ENCODE measurements at places on chromosomes 2 and 18.

DNA sequence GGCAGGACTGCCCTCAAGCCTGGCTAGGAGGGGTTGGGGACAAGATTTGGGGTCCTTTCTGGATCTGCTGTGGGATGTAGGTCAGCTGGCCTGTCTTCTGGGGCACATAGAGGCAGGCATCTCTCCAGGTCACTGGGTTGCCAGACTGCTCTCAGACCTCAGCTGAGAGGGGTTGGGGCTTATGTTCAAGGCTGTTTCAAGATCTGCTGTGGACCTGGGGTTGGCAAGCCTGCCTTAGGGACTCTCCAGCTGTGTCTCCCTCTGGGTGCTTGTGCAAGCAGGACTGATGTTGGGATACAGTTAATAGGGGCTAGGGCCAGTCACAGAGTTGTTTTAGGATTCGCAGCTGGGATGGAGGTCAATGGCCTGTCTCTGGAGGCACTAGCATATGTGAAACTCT lies 363.0 kb upstream of the ST6GAL2 start:
- no peak for DNase-seq

DNA sequence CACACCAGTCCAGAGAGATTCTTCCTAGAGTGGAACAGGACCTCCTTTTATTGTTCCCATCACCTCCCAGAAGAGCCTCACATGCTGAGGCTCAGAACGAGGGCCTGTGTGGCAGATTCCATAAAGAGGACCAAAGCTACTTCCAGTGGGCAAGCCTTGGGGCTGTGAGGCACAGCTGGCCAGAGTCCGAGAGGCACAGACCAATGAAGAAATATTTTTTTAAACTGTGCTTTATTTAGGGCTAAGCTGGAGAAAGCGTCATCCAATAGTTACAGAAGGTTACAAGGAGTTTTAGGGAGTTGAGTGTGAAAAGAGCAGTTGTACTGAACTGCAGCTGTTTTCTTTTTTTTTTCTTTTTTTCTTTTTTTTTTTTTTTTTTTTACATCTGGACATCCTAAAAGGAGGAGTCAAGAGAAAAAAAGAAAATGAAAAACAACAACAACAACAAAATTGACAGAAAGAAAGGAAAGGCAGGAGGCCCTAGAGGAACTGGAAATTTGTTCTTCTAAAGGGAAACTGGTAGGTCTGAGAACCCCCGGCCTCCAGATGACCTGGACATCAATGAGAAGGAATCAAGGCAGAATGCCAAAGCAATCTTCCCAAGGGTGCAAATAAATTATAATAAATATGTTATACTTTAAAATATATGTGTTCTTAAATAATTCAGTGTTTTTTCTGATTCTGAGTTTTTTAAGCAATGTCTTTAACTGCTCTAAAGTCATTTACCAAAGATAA lies 322.6 kb downstream of the CELF4 start:
- no peak for DNase-seq

DNA sequence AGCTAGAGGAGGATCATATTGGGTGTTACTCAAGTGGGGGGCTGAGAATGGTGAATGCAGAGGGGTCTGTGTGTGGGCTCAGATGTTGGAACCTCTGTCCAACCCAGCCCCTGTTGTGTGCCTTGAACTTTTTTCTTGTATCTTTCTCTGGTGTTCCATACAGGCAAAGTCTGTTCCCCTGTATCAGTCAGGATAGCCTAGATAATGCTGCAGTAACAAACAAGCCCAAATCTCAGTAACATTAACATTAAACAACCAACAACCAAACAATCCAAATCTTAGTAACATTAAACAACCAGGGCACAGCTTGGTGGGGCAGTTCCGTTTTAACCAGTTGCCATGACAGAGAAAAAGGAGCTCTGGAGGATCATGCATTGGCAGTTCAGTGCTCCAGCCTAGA lies 103.7 kb downstream of the CTIF start:
- no peak for DNase-seq

- no peak for DNase-seq
Observed at GRCh38 chr2:191959209-191959608, 112.3 kb upstream of the CAVIN2 start.

DNA sequence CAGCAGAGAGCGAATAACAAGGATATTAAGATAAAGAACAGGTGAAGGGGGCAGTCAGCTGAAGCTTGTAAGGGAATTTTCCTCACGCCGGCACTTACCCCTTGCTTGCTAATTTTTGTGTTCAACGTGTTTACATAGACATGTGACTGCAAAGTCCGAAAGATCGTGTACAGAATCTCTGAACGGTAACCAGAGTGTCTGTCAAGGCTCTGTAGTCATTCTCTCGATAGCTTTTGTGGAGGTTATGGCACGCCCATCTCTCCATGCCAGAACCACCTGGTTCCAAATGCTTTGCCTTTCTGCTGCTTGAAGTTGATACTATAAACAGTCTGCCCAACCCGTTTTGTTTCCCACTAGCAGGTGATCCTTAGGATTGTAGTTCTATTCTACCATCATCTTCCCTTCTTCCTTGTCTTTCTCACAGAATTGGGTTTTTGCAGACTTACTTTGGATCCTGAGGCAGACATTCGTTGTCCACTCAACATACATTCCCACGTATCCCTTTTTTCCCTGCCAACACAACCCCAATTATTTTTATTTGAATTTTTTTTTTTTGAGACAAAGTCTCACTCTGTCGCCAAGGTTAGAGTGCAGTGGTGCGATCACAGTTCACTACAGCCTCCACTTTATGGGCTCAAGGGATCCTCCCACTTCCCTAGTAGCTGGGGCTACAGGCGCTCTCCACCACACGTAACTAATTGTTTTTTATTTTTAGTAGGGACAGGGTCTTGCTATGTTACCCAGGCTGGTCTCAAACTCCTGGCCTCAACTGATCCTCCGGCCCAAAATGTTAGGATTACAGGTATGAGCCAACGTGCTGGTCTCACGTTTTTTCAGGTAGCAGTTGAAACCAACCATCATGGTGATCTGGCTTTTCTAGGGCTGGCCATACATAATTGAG lies 1.3 kb upstream of the USP34 start:
- peak; percentile 8 for DNase-seq

DNA sequence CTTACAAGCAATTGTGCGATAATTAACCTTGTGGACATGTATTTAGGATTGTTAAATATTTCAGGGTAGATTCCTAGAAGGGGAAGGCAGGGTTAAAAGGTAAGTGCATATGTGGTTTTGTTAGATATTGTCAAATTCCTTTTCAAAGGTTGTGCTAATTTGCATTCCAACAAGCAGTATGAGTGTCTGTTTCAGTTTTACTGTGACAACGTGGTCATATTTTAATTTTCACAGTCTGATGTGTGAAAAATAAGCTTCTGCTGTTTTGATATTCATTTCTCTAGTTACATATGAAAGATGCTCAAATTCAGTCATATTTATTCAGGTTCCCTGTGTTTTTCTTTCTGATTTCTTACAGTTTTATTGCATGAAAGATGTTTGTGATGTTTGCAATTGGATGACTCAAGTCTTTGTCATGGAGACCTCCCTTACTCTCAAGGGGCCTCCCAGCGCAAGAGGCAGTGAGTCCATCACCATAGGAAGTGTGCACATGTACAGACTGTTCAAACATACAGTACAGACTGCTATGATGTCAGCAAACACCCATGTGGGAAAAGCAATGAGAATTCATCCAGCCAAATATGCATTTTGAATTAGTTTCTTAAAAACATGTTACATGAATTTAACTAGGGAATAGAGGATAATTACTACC lies 310.8 kb downstream of the GALR1 start:
- no peak for DNase-seq

DNA sequence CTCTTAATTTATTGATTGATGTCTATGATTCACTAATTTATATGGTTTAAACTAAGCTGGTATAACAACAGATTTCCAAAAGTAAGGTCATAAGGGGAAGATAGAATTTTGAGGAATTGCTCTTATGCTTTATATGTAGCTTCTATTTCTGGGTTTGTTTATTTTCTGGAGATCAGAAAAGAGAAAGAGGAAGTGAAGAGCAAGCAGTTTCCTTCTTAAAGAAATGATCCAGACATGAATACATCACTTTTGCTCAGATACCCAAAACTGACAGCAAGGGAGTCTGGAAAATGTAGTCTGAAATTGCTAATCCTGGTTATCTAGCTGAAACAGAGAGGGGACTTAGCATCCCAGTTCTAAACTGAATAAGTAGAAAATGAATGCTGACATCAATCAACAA lies 912.5 kb upstream of the CRIM1 start:
- no peak for DNase-seq

GRCh38 chr2:204026294-204026693 lies 89.7 kb downstream of the ICOS start:
- DNase-seq = no peak

GRCh38 chr2:191243154-191243553 lies 2.0 kb upstream of the MYO1B start:
- no peak for DNase-seq

DNA sequence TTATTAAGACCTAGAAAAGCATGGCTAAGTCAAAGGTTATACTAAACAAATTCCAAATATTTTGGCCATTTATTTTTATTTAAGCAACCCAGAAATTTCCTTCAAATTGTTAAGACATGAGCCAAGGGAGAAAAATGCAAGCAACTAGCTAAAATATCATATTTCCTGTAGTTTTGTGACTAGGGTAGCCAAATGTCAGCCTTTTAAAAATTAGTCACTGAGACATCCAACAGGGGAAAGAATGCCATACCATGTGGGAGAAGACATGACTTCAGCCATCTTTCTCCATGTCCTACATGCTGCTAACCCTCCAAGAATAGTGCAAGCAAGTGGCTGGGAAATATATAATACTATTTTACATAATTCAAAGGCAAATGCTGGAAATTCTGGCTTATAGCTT lies 197.9 kb downstream of the DSEL start:
- no peak for DNase-seq

- peak; percentile 29 for DNase-seq
Observed at GRCh38 chr2:20135631-20136050, 84.2 kb upstream of the LAPTM4A start.

GRCh38 chr2:138620431-138620830 lies 118.9 kb downstream of the SPOPL start:
- DNase-seq = no peak

DNA sequence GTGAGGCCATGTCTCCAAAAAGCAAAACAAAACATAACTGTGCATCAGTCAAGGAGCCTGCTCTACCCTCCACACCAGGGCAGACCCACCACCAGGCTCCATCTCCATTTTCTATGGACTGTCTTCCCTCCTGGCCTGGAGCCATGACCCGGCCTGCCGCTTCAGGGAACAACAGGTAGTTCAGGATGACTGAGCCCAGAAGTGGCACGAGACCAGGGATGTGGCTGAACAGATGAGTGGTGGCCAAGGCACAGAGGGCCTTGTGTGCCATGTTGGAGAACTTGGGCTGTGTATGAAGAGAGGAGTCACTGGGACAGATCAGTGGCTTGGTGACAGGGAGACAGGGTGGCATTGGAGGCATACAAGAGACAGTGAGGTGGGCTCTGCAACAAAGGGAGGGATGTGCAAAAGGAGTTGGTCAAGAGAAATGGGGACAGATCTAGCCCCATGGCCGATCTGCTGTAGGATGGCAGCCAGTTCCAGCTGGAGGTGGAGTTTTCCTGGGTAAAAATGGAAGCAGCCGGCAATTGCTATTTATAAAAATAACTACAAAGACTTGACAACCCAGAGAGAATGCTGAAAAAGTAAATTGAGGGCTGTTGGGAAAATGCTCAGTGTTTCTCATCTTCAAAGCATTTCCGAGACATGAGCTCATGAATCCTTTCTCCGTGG lies 35.0 kb downstream of the TMEM177 start:
- no peak for DNase-seq

DNA sequence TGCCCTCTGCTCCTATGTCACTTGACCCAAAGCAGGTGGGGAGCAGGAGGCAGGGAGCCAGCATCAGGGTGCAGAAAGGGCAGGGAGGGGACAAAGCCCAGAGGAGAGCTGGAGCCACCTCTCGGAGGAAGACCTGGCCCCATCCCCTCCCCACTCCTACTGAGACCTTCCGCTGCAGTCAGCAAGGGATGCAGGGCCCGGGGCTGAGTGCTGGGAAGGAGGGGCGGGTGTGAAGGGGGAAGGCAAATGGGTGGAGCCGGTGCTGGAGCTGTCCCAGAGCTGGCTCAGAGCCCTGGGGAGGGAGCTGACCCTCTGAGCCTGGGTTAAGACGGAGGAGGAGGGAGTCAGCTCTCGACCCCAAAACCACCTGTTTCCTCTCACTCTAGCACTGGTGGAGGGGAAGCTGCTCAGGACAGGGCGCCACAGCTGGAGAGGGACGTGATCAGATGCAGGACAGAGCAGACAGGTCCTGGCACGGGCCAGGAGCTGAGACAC lies 33.8 kb downstream of the HS1BP3 start:
- no peak for DNase-seq

Measured in activated T-cell treated with anti-CD3 and anti-CD28 coated beads for 48 hours (primary cell).